Activated T-cell treated with anti-CD3 and anti-CD28 coated beads for 48 hours (primary cell): ENCODE measurements at places on chromosomes 6 and 20.

DNA sequence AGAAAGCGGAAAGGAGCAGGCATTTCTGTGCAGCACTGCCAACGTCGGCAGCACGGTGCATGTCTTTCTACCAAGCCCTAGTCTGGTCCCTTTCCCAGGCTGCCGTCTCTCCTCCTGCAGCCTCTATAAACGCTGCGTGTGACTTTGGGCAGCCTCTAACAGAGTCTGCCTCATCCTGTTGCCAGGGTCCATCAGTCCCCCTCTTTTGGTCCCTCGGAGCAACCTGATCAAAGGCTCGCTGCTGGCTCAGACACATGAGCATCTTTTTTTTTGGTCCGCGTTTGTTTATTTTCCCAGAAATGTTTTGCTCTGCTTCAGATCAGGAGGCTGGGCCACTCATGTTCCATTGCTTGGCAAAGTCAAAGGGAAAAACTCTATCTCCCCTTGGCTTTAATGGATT is 166.8 kb upstream of the CST7 start:
- DNase-seq: no peak

DNA sequence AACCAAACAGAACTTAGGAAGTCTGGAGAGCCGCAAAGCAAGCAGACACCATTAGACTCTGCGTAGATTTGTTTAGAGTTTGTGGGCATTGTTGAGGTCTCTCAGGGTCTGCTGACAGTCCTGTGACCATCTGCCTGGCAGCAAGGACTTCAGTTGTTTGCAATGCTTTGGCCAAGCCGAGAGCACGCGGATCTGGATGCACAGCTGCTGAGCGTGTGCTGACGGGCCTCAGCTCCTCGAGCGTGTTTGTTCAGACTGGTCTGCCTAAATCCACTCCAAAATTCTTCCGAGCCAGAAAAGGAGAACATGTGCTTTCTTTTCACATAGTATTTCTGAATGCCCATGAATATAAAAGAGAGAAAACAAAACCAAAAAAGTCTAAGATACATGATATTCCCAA is 159.0 kb downstream of the ZNF217 start:
- DNase-seq: no peak

- DNase-seq: peak; percentile 8
These were observed 83.5 kb upstream of the SPTLC3 start for GRCh38 chr20:12925210-12925755.

DNA sequence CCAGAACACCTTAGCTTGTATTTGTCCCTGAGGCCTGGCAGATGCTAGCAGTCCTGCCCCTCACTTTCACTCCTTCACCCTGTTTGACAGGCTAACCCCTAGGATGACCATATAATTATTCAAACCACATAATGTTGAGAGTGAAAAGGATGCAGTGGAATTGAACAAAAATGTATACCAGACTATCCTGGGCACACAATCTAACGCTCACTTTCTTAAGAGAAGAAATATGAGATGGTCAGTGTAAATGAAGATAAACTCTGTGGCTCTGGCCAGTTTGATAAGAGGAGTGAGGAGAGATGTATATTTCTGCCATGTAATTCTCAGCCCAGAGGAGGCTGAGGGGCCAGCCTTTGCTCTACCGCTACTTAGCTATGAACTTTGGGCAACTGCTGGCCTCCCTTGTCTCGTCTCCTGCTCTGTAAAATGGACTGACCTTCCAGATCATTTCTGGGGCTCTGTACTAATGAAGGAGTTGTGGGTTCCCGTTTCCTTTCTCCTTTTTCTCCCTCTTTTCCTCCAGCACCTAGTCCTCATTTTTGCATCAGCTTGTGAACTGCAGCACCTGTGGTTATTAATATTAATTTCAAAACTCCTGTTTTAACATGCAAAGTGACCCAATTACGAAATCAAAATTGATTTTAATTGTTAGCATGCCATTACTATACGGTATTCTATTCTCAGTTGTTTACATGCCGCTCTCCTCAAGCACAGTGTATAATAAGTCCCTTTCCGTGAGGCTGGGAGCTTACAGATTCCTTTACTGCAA is 92.5 kb upstream of the IYD start:
- no peak for DNase-seq

DNA sequence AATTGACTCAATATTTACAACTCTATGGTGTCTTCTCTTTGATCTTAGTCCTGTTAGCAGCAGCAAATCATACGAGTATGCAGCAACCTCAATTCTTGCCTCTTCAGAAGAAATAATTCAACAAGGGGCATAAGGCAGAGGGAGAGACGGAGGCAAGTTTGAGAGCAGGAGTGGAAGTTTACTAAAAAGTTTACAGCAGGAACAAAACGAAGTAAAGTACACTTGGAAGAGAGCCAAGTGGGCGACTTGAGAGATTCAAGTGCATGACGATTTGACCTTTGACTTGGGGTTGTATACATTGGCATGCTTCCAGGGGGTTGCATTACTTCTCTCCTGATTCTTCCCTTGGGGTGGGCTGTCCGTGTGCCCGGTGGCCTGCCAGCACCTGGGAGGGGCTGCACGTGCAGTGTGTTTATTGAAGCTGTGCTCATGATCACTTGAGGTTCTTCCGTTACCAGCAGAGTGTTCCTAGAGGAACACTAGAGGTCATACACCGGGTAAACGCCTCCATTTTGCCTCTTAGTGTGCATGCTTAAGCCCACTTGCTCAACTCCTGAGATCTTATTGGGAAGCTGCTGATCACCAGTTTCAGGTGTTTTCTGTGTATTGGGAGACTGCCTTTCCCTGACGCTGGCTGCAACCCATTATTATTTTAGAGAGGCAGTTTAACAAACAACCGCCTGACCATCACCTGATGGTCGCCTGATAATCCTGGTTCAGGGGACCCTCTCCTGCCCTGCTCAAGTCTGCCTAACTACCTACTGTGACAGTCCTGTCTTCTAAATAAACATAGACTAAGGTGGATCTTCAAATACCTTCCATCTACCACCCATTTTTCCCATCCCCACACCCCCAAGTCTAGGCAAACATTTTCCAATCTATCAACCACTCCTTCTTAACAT is 172.4 kb upstream of the MYLIP start:
- no peak for DNase-seq

- no peak for DNase-seq
These were observed 18.5 kb upstream of the CCR6 start for GRCh38 chr6:167104388-167104787.

DNA sequence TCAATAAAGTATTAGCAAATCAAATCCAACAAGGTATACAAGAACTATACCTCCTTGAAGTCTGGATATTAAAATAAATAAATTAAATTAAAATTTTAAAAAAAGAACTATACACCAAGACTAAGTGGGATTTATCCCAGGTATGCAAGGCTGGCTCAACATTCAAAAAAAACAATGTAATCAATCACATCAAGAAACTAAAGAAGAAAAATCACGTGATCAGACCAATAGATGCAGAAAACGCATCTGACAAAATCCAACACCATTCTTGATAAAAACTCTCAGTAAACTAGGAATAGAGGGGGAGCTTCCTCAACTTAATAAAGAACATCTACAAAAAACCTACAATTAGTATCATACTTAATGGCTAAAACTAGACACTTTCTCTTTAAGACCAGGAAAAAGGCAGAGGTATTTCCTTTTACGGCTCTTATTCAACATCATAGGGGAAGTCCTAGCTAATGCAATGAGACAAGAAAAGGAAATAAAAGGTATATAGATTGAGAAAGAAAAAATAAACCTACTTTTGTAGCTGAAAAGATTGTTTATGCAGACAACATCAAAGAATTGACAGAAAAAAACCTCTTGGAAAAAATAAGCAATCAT is 35.0 kb downstream of the RANBP9 start:
- DNase-seq: no peak

DNA sequence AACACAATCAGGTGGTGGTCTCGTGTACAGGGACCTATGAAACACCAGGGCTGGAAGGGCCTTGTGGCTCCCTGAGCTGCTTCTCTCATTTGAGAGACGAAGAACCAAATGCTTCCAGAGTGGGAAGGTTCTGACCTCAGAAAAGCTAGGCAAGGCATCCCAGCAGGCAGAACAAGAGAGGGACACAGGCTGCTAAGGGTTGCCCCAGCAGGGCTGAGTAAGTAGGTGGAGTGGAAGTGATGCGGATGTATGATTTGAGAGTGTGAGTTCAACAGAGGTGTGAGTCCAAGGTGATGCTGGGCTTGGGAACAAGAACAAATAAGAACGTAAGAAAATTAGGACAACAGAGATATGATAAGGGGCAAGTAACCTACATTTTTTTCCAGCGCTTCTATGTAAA is 147.8 kb downstream of the BACH2 start:
- DNase-seq: no peak

DNA sequence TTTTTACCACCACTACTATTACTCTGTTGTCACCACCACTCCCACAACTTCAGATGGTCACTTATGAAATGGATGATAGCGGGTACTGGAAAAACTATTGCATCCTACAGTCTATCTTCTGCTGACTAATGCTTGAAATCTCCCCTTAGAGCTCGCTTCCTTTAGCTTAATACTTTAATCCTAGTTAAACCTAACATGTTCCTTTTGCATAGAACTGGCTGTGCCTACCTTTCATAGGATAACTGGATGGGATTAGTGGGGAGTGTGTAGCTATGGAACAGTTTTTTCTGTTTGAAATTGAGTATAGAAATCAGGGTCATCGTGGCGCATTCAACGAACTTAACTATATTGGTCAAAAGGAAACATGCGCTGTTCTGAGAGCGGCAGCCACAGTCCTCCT is 294.7 kb downstream of the FARS2 start:
- no peak for DNase-seq

- no peak for DNase-seq
These were observed 77.6 kb downstream of the RIN2 start for GRCh38 chr20:19835533-19836222.

DNA sequence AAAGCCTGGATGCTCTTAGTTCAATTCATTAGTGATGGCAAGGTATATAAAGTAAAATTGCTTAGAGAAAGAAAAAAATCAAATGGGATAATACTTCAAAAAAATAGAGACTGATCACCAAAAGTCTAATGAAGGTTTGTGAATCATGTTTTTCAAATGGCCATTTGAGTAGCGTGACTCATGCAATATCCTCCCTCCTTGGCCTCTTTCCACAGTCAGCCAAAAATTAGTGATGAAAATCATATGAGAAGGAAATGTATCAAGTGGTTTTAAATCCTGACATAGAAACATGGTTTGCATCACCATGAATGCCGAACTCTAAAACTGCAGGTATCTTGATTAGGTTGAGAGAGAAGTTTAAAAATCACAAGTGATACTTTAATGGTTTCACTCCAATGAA is 1.2 kb upstream of the COL19A1 start:
- DNase-seq: no peak
